Right atrium auricular region (tissue), 2 donors: ENCODE measurements at places on chromosomes 16 and 17. TPM values are rescaled to one million over a fixed set of nuclear protein-coding genes. Genes with fewer than 3 reads are reported as not detected.

Gene AARSD1
- total RNA-seq, result 17.8 TPM

Gene FOXN1
- total RNA-seq, result not detected

Gene HP
- total RNA-seq, result 52.7 TPM

Gene ASPA
- 0.33 TPM for total RNA-seq

Gene GNGT2
- 1.4 TPM for total RNA-seq

Gene SLC47A1
- total RNA-seq, result 2.2 TPM

Gene NCBP3
- 15.2 TPM for total RNA-seq

Gene TPSAB1
- 2.6 TPM for total RNA-seq

Gene WWP2
- 21.2 TPM for total RNA-seq

Gene PRKCB
- 3.1 TPM for total RNA-seq

Gene ZC3H18
- 7.9 TPM for total RNA-seq

Gene GGA2
- total RNA-seq, result 59.3 TPM

Gene RAB37
- total RNA-seq, result 0.89 TPM

Gene HBM
- total RNA-seq, result not detected
